Uterus (tissue), 4 donors: ENCODE measurements at places on chromosomes 12 and 14.

DNA sequence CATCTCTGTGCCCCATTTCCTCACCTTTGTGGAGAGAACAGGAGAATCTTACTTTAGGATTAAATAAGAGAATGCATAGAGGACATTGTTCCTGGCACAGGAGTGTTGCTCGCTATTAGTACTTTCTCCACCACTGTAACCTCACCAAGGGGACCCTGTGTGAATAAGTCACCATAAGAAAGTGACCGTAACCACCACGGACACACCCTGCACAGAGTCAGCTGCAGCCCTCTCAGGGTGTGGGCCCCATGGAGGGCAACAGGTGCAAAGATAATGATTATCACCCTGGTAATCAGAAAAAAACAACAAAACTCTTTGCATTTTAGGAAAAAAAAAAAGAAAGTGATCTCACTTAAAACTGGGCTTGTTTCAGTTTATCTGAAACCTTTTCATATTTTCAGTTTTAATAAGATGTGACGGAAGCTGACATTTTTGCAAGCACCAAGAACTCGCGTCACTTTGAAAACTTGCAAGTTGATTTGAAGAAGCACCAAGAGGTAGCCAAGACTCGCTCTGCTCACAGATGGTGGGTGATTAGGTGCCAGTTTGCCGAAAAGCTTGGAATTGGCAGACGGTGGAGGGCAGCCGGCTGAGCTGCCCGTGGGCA is 87.0 kb upstream of the VRK1 start:
- no peak for DNase-seq

DNA sequence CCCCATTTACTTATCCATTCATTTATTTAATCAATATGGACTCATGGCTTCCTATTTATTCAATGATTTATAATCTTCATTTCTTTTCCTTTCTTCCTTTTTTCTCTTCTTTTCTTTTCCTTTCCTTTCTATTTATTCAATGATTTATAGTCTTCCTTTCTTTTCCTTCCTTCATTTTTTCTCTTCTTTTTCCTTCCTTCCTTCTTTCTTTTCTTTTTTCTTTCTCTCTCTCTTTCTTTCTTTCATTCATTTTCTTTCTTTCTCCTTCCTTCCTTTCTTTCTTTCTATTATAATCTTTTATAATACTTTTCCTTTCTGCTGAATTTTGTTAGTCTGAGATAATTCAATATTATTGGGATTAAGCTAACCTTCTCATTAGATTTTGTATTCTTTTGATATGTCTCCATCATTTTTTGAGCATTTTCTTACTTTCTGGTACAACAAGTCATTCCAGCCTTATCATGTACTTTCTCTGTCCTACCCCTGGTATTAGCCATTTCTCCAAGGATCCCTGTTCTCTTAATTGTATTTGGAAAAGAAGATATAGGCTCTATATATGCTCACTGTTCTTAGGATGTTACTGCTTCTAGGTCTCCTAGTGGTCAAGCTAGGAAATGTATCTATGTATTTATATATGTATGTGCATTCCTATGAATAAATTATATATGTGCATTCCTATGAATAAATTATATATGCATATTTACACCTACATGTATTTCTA is 12.1 kb downstream of the LACRT start:
- no peak for DNase-seq

GRCh38 chr12:101839324-101840283 is 8.8 kb upstream of the GNPTAB start:
- peak; percentile 49 for DNase-seq

GRCh38 chr12:728781-729180 is 23.6 kb upstream of the WNK1 start:
- no peak for DNase-seq

- DNase-seq = no peak
These were observed 196.6 kb upstream of the FLRT2 start for GRCh38 chr14:85333313-85333712.

GRCh38 chr12:108826807-108827721 is 30.3 kb downstream of the SSH1 start:
- no peak for DNase-seq

GRCh38 chr12:5242440-5242839 is 189.5 kb upstream of the NTF3 start:
- DNase-seq = no peak

GRCh38 chr14:102182936-102183619 is 43.4 kb downstream of the WDR20 start:
- no peak for DNase-seq

- DNase-seq = no peak
These were observed 77.4 kb downstream of the FBXL14 start for GRCh38 chr12:1517007-1517406.

DNA sequence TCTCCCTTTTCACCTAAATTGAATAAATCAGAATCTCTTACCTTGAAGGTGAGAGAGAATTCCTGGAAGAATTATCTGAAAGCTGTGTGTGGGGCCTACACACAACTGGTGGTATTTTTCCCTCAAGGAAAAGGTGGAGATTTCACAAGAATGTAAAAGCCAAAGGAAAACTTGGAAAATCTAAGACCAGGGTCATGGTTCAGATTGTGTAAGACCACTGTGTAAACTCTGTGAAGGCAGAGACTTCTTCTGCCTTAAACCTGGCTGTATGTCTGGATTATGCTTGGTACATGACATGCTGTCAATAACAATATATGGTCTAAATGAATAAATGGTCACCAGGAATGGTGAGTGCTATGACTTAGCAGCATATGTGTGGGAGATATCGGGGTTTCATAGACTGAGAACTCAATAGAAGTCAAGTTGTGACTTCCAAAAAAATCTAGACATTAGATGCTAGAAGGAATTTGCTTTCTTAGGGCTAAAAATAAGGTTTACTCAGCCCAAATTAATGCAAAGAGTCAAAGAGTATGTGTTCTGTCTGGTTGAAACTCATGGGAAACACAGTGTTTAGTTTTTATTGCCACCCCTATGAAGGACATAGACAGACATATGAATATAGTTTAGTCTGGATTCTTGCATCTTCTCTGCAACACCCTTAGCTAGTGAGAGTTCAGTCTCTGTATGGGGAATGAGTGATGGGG is 163.7 kb downstream of the SNAPC1 start:
- no peak for DNase-seq

DNA sequence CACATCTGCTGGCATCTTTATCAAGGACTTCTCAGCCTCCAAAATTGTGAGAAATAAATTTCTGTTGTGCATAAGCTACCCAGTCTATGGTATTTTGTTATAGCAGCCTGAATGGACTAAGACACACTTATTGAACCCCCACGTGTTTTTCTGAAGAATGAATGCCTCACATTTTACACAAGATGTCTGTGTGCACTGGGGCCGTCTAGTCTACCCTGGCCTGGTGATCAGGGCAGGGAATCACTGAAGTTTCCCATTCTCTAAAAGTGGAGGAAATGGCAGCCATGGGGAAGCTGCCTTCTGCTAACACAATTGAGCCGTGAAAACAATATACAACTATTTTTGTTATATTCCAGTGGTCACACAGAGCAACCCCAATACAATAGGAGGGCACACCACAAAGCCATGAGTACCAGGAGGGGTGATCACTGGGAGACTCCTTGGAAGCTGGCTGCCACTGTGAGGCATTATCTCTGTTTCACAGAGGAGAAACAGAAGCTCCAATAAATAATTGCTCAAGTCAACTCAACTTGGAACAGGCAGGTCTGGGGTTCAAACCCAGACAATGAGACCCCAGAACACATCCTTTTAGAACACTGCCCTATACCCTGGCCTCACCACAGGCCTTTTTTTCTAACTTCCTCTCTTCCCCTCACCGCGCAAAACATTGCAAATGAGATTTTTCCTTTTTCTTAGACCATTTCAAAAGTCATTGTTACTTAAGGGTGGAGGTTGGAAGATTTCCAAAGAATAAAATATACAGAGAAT is 18.3 kb upstream of the LTA4H start:
- no peak for DNase-seq

DNA sequence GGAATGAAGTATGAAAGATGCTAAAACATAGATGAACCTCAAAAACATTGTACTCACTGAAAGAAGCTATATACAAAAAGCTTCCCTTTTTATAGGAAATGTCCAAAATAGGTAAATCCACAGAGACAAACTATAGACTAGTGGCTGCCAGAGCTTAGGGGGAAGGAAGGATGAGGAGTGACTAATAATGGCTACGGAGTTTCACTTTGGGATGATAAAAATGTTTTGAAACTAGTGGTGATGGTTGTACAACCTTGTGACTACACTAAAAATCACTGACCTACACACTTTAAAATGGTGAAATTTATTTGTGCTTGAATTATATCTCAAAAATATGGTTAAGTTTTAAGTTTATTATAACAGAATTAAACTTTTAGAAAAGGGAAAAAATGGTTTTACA is 37.1 kb upstream of the AMN1 start:
- DNase-seq = no peak

DNA sequence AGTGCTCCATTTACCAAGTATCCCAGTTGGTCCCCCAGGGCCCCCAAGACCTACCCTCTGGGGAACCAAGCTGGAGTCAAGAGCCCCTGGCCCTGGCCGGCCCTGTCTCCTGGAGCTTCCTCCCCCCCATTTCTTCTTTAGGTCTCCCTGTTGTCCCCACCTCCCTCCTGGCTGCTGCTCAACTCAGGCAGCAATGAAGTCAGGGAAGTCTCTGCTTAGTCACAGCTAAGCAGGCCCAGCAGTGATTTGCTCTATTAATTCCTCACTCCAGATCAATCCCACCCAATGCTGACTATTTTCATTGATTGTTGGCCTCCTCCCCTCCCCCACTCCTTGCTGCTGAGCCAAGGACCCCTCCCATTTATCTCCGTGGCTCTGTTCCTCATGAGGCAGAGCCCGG is 28.3 kb downstream of the VSX2 start:
- DNase-seq = no peak

GRCh38 chr14:75469606-75470237 is 41.9 kb downstream of the JDP2 start:
- DNase-seq = no peak

DNA sequence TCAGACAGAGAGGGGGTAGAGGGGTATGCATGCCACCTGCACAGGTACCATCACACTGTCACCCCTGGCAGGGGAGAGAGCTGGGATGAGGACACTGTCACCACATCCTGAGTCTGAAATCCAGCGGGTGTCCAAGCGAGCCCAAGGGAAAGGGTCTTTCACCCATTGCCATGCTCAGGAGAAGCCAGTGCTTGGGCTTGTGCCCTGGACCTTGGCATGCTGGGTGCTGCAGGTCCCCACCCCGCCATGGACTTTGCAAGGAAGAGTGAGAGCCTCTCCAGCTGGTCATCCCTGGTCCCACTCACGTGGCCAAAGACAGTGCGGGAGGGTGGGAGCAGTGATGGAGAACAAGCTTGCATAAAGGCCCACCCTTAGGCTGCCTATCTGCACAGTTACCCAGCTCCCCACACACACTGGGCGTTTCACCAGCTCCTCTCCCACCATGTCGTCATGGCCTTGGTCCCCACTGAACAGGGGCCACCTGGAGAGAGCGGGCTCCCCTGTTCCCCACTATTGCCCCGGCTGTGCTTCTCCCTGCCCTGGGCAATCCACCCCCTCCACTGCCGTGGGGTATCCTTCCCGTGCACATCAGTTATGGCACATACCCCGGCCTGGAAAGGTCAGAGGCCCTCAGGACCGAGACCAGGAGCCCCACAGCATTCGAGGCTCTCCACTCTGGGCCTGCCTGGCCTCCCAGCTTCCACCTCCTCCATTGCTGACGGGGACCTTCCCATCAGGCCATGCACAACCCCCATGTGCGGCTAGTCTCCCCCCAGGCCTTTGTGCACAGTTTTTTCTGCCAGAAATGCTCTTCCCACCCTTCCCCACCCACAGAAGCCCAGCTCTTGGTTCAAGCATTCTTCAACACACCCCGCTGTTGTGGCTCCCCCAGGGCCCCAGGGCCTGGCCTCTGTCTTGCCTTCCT is 58.6 kb upstream of the BCL11B start:
- no peak for DNase-seq

DNA sequence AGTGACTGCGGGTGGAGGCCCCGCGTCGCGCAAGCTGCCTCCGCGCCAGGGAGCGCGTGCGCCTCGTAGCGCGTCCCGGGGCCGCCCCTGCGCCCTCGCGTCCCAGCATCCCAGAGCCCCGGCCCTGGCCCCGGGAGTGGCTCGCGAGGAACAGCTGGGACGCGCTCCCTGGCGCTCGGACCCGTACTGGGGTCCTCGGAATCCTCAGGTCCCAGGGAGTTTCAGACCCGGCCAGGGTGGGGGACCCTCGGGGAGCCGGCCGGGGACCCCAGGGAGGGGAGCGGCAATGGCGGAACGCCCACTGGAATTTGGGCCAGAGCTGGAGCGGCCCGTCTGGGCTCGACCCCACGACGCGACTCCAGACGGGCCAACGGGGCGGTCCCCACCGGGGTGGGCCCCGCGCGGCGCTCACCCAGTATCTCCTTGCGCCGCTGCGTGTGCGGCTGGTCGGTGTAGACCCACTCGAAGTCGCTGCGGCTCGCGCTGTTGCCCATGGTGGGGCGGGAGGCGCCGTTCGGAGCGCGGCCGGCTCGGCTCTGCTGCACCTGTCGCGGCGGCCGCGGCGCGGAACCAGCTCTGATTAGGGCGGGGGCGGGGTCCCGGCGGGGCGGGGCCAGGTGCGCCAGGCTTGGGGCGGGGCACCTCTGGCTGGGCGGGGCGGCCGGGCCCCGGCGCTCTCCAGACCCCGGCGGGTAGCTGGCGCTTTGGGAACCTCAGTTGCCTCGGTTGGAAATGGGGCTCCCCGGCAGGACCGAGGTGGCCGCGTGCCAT is at the start of gene DEGS2:
TSS of gene DEGS2 (minus strand) at position 552 of the 771 bp plus-strand sequence. CDS start at position 494, 58 bp downstream.
- DNase-seq = no peak

DNA sequence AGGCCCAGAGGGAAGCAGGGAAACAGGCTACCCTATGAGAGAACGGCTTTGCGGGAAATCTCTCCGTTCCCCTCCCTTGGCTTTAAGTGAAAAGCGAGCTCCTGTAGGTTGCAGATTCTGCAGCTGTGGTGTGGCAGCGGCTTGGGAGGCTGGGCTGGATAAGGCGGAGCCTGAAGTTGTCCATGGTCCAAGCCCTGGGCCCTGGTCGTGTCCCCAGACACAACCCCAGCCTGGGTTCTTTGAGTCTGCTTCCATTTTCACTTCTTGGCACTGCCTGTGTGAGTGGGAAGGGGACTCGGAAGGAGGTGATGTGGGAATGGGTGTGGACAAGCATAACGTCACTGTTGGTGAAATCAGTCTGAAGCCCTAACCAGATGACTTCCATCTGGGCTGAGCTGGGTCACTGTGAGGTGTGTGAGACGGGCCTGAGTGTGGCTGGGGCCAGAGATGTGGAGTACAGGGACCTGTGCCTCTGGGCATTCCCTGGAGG is 43.0 kb upstream of the CTDSP2 start:
- peak; percentile 89 for DNase-seq

DNA sequence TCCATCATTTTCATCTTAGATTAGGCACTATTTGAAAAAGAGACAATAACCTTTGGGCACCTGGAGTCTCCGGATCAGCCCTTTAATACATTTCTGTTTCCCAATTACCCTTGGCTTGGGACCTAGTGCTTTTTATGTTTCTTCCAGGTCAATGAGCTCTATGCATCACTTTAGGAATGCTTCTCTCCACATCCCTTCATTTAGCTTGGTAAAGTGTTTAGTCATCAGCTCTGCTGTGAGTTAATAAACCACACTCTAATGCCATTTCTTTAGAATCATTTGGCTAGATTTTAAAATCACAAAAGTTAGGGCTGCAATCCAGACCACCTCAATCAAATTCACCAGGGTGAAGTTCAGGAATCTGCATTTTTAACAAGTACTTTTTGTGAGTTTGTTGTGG is 41.7 kb downstream of the RASSF9 start:
- DNase-seq = no peak

GRCh38 chr14:78610994-78611393 is 440.8 kb downstream of the NRXN3 start:
- no peak for DNase-seq
